Activated CD4-positive, alpha-beta T cell treated with anti-CD3 and anti-CD28 coated beads for 36 hours (primary cell): ENCODE measurements at places on chromosomes 5 and 9. TPM values are rescaled to one million over a fixed set of nuclear protein-coding genes. Genes with fewer than 3 reads are reported as not detected.

Gene SH3TC2
- not detected for total RNA-seq

DNA sequence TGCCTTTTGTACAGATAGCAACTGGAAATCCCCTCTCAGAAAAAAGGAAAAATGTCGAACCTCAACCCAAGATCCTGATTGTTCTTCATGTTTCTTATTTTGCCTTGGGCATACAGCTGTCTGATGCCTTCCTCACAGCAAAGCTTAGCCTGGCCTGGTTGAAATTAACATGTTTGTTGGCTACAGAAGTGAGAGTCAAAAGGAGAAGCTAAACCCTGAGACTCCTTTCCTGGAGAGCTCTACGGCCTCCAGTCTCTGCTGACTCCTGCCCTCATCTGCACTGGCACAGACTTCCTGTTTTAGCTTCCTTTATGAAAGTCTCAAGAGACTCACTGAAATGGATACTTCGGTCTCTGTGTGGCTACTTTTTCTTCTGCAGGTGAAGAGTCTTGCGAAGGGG, 186.7 kb downstream of the PARP8 start:
- no peak for DNase-seq

- DNase-seq, result no peak
These were observed 10.0 kb upstream of the INSL6 start for GRCh38 chr9:5195463-5195862.

Gene SIMC1
- 27.6 TPM for total RNA-seq

Gene PHYHD1
- 0.44 TPM for total RNA-seq

- peak; percentile 67 for DNase-seq
These were observed 51.9 kb upstream of the PIP5K1B start for GRCh38 chr9:68653141-68653595.

DNA sequence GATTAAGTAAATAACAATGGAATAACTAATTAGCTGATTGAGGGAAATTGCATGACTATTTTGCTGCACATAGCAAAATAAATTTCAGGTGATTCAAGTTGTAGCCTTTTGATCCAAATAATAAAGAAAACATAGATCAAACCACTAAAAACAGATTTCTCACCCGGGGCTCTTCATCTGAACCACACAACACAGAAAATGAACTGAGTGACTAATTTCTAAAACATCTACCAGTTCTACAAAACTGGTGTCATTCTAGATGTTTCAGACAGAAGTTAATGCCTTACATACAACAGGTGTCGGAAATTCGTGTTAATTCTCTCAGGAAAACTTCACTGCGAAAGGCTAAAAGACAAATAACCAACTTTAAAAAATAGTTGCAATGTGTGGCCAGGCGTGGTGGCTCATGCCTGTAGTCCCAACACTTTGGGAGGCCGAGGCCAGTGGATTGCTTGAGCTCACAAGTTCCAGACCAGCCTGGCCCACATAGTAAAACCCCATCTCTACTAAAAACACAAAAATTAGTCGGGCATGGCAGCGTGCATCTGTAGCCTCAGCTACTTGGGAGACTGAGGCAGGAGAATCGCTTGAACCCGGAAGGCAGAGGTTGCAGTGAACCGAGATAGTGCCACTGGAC, 6.9 kb downstream of the PROP1 start:
- no peak for DNase-seq

DNA sequence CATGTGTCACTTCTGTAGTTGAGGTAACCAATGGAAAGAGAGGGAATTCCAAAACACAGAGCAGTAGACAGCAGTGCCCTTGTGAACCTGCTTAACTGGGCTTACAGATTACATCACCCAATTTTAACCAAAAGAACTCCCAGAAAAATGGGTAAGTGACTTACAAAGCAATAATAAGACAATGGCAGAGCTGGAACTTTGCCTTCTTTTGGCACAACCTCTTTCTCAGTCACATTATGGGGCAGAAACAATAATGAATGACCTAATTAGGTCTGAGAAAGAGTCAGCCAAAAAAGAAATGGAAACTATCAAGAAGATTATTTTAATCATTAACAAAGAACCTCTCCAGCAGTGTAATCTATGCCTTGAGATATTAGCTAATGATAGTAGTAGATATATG, 146.5 kb downstream of the SPATA31D1 start:
- no peak for DNase-seq

DNA sequence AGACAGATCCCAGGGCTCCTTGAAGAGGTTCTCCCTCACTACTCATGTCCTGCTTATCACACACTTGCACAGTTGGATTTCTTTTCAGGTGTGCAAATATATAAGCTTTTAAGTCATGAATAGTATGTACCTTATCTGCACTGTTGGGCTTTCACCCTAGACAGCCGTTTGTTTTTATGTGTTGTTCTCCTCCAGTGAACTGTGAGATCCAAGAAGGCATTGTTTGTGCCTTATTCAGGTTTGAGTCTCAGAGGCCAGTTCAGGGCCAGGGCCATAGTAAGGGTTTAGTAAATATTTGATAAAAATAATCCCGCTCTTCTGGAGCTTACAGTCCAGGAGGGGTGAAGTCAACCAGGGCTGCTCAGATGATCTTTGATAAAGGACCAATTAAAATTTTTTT, 480.0 kb downstream of the TMEM38B start:
- DNase-seq, result no peak

GRCh38 chr5:109089191-109089590, 320.6 kb downstream of the PJA2 start:
- DNase-seq, result no peak

Gene SLC6A7
- not detected for total RNA-seq

Gene TXNDC15
- total RNA-seq, result 29.1 TPM

- peak; percentile 91 for DNase-seq
These were observed 14.8 kb downstream of the AKNA start for GRCh38 chr9:114372921-114373448.

DNA sequence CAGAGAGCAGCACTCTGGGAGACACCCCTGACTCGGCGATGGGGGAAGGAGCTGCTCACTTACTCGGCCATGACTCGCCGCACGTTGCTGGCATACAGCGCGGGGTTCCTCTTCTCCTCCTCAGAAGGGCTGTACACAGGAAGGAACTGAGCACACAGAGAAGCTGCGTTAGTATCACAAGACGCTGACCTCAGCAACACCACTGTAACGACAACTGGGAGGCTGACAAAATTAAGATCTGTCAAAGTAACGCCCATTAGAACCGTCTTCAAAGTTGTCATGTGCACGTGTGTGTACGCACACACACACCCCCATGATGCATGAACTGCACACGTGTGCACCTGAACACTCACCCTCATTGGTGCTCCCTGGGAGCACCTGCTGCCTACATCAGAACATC, 32.1 kb upstream of the SLC6A3 start:
- no peak for DNase-seq

DNA sequence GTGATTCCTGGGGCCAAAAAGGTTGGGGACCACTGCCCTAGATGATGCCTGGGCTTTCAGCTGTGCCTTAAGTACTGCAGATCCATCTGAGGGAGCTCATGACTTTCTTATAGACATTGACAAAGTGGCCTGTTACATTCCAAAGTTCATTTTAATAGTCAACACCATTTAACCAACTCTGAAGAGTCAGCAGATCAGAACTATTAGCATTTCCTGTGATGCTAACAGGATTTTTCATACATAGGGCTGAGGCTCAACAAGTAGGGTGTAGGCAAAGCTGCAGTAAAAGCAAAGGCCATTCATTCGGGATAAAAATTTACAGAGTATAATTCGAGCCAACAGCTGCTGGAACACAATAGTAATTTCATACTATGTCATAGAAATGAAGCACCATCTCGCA, 105.4 kb downstream of the LPAR1 start:
- DNase-seq, result no peak

- DNase-seq, result no peak
These were observed 260.9 kb downstream of the MAN2A1 start for GRCh38 chr5:109950634-109951033.

DNA sequence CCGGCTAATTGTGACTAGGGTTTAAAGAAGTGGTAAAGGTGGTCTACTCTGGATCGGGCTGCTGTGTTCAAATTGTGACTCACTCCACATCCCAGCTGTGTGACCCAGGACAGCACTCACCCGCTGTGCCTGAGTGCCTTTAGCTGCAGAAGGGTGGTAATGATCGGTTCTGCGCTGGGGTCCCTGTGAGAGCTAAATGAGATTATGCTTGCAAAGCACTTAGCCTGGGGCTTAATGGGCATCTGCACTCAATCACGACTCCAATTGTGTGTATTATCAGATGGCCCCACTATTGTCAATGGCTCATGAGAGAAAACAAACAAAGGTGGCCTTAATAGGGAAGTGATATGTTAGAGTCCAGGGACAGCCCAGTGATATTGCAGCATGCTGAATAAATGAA, 25.1 kb upstream of the TBC1D2 start:
- DNase-seq, result no peak

- DNase-seq, result no peak
These were observed 68.8 kb upstream of the NTRK2 start for GRCh38 chr9:84600739-84601138.

- DNase-seq, result no peak
These were observed 26.4 kb downstream of the FOXD1 start for GRCh38 chr5:73422164-73422563.

GRCh38 chr5:116577064-116577788, 2.6 kb upstream of the SEMA6A start:
- DNase-seq, result peak; percentile 41

Gene CCDC183
- 0.55 TPM for total RNA-seq

DNA sequence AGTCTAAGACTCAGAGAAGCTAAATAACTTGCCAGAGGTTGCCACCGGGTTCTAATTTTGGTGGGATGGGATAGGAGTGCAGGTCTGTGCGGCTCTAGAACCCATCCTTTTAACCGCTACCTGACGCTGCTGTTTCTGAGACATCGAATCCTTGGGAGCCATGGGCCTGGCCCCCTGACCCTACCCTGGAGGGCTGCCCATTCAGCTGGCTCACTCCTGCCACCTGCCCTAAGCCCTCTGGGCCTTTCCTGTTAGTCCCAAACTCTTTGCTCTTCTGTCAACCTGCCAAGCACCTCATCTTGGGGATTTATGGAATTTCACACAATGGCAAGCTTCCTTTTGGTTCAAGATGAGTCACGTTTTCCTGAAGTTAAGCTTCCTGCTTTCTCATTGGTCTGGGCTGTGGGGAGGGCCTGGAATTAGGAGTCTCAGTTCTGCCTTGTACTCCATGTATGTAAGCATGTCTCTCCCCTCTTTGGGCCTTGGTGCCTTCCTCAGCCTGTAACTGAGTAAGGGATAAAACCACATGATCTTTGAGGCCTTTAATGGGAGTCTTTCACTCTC, 26.6 kb downstream of the ENHO start:
- no peak for DNase-seq

- DNase-seq, result no peak
These were observed 206.0 kb upstream of the DMRTA1 start for GRCh38 chr9:22240619-22241018.

DNA sequence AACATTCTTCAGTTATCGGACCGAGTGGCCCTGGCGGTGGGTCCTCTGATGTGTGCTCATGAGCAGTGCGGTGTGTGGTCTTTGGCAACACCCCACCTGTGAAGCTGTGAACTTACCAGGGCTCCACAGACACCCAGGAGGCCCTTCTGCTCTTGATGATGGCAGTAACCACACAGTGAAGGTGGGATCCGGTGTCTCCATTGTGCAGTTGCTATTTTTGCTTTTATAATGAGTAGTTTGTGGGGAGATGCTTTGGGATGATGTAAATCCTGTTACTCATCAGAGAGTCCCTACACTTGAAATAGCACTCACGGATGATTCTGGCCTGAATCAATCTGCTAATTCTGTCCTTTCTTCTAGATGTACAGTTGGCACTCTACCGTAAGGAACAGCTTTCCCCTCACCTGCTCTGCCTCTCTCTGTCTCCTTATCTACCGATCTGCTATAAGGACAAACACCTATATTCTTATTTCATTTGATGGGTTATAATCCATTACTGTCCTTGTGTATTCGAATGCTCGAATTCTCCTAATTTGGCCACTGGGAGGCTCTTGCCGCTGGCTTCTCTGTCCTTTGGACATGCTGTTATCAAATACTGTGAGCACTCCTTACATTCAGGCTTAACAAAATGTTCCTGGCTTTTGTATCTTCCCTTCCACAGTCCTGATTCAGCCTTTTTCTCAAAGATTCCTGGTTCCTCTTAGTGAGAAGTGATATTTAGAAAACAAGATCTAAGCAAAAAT, 20.2 kb downstream of the ATPSCKMT start:
- no peak for DNase-seq

Gene NDUFB6
- 29.6 TPM for total RNA-seq

Gene CYLC2
- not detected for total RNA-seq

Gene DOCK8
- 125 TPM for total RNA-seq

Gene SPATA31D1
- not detected for total RNA-seq

DNA sequence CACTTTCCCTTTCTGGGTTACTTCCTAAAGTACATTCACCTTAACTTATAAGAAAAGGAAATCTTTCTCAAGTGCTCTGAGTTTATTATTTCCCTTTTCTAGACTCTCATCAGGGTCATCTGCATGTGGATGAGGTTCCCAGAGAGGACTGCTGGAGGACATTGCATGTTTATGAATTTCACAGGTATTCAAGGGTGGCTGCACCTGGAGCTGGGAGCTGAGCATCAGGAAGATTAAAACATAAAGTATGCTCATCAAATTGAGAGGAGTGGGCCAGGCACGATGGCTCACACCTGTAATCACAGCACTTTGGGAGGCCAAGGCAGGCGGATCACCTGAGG, 34.7 kb upstream of the PLIN2 start:
- no peak for DNase-seq

DNA sequence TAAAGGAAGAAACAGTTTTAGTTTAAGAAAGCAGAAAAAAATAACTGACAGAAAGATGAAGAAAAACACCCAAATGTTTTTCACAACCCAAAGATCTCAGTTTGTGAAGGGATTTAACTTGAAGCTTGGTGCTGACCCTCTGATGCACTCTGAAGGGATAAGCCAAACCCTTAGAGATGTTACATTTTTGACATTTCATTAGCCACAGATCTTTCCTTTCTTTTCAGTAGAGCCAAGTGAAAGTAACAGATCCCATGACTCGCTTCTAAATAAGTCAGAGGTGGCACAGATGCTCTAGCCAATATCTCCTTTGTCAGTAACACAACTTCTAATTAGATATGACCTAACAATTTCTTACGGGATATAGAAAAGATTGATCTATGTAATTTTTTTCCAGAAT, 394.5 kb upstream of the EDIL3 start:
- no peak for DNase-seq

- DNase-seq, result no peak
These were observed 67.6 kb upstream of the SLC12A2 start for GRCh38 chr5:128015978-128016377.

DNA sequence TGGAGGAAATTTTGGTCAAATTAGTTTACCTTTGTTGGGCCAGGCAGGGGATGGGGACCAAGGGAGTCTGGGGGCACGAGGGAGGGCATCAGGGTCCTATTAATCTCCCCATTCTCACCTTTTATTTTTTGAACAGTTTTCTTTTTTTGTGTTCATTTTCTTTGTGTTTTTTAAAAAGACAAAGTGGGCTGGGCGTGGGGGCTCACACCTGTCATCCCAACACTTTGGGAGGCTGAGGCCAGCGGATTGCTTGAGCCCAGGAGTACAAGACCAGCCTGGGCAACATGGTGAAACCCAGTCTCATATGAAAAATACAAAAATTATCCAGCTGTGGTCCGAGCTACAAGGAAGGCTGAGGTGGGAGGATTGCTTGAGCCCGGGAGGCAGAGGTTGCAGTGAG, 103.7 kb downstream of the WNK2 start:
- no peak for DNase-seq

Gene CDC25C
- 15.9 TPM for total RNA-seq

Gene FOXI1
- total RNA-seq, result not detected
